ENCODE measurements at places on chromosomes 6 and 20.

- H3K27ac ChIP-seq = no peak overlapping the region
- no peaks in the 10 kb centered on the region for H3K36me3 ChIP-seq
- no peaks in the 10 kb centered on the region for H3K4me1 ChIP-seq
- DNase-seq = no peak
Measured at GRCh38 chr6:147941143-147941542, 401.5 kb upstream of the SASH1 start.

GRCh38 chr6:4345543-4345942 is 210.2 kb upstream of the ECI2 start:
- H3K4me1 ChIP-seq = no peaks in the 10 kb centered on the region
- H3K4me3 ChIP-seq = no peak overlapping the region
- no peaks in the 10 kb centered on the region for H3K36me3 ChIP-seq
- no peaks in the 10 kb centered on the region for H3K27me3 ChIP-seq
- H3K27ac ChIP-seq = no peak overlapping the region

DNA sequence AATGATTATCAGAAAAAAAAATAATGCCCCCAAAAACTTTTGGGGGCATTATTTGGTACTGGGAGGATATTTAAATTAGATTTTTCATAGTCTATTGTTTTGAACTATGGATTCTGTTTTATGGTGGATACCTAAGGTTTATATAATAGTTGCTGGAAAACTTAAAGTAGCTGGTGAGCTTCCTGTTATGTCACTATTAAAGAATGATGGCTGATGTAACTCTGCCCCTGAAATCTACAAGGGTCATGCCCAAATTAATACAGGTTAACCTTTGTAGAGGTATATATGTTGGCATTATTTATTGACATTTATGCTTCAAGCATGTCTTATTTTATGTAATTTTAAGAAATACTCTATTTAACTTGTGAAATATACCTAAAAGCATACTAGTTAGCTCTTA is 25.3 kb upstream of the ERVFRD-1 start:
- no peak overlapping the region for H3K27ac ChIP-seq
- H3K4me1 ChIP-seq = no peaks in the 10 kb centered on the region
- DNase-seq = no peak
- 0 out of 2 replicates have a peak, but pooled peaks cover 7% of the 10 kb centered on the region for H3K36me3 ChIP-seq

DNA sequence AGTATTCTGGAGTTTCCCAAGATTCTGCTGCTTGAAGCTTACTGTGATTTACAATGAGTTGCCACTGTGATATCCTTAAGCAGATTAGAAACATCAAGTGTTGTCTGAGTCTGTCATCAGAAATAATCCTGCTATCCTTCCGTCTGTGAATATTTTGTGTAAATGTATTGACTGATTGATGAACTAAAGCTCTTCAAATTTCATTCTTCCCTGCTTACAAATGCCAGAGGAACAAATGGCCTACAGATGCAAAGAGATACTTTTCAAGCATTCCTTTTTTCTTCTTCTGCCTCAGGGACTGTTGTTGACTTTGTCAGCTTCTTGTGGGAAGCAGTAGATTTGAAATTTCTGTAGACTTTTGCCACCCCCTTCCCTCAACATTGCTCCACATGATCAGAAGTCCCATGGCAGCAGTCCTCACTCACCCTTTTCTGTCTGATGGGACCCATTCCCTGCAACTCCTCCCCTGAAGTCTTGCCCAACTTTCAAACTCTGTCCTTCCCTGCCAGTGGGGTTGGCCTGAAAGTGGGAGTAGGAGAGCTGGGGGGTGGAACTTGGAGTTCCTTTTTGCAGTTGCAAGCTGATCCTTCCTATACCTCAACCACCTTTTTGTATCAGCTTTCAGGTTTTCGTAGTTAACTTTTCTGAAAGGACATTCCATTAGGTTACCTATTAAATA is 38.5 kb upstream of the MLIP start:
- H3K4me1 ChIP-seq = no peaks in the 10 kb centered on the region
- H3K36me3 ChIP-seq = no peaks in the 10 kb centered on the region
- H3K27ac ChIP-seq = no peak overlapping the region
- DNase-seq = no peak
- no peak overlapping the region for H3K4me3 ChIP-seq

DNA sequence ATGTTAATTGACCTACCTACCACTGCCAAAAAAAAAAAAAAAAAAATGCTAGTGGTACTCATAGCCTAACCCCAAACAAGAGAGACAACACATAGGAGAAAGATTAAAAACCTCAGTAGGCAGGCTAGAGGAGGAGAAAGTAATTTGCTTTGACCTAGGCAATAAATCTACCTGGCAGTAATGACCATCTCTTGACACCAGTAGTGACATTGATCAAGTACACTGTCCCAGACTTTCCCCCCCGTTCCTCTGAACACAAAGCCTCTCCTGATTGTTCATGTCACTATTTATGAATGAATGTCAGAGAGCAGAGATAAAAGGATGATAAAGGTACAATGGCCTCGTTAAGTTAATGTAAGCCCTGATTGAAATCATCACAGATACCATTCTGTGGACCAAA is 746.8 kb downstream of the CBLN4 start:
- H3K27ac ChIP-seq = no peak overlapping the region
- H3K4me1 ChIP-seq = no peaks in the 10 kb centered on the region
- no peaks in the 10 kb centered on the region for H3K27me3 ChIP-seq
- no peak for DNase-seq
- no peaks in the 10 kb centered on the region for H3K36me3 ChIP-seq

DNA sequence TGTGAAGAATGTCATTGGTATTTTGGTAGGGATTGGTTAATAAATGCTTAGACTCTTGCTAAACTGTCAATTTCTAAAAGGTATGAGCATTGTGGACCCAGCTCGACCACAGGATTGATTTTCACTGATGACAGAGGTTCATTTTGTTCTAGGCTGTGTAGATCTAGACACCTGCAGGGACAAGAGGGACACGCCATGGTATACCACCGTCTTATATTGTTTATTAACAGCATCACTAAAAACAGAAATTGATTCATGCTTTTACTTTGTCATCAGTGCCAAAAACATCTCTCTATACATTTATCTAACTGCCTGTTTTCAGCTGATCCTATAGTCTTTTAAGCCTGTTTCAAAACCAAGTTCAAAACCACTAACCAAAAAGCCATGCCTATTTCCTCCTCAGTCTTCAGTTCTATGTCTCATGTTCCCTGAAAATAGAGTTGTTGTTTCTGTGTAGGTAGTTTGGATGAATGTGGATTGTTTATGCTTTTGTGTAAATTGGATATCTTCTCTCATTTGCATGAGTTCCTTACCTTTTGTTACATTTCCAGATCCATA is 109.8 kb downstream of the JAG1 start:
- no peaks in the 10 kb centered on the region for H3K27me3 ChIP-seq
- H3K4me3 ChIP-seq = no peak overlapping the region
- no peaks in the 10 kb centered on the region for H3K36me3 ChIP-seq
- DNase-seq = no peak

GRCh38 chr6:148257810-148258209 is 84.8 kb upstream of the SASH1 start:
- no peak overlapping the region for H3K27ac ChIP-seq
- no peak for DNase-seq
- H3K4me3 ChIP-seq = no peak overlapping the region
- no peaks in the 10 kb centered on the region for H3K36me3 ChIP-seq

- H3K27ac ChIP-seq = no peak overlapping the region
- no peaks in the 10 kb centered on the region for H3K27me3 ChIP-seq
- H3K4me3 ChIP-seq = no peak overlapping the region
Measured at GRCh38 chr6:124080483-124080882, 276.8 kb downstream of the NKAIN2 start.

DNA sequence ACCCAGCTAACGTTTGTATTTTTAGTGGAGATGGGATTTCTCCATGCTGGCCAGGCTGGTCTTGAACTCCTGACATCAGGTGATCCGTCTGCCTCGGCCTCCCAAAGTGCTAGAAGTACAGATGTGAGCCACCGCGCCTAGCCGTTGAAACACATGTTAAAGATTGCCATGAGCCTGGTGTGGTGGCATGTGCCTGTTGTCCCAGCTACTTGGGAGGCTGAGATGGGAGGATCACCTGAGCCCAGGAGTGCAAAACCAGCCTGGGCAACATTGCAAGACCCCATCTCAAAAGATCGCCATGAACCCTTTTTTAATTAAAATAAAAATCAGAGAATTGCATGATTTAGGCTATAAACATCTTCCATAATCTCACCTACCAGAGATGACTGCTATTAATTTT is 2.7 kb downstream of the EFCAB8 start:
- no peaks in the 10 kb centered on the region for H3K36me3 ChIP-seq
- no peaks in the 10 kb centered on the region for H3K27me3 ChIP-seq
- no peak for DNase-seq
- H3K27ac ChIP-seq = no peak overlapping the region
- H3K4me3 ChIP-seq = no peak overlapping the region

DNA sequence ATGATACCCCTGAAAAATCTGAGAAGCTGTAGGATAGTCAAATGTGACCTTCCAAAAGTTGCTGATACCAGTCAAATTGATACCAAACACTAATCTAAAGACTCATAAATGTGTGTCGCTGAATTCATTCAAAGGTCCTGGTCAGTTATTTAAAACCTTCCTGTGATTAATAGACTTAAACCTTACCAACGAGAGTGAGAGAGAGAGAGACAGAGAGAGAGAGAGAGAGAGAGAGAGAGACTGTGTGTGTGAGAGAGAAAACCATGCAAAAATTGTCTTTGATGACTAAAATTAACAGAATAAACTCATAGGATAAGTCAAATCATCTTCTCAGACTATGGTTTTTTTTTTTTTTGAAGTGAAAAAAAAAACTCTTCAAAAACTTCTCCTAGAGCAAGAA is 370.9 kb upstream of the HS3ST5 start:
- no peak overlapping the region for H3K27ac ChIP-seq
- DNase-seq = no peak
- H3K27me3 ChIP-seq = no peaks in the 10 kb centered on the region
- no peaks in the 10 kb centered on the region for H3K36me3 ChIP-seq

- no peak for DNase-seq
- H3K4me1 ChIP-seq = no peaks in the 10 kb centered on the region
- no peaks in the 10 kb centered on the region for H3K36me3 ChIP-seq
Measured at GRCh38 chr6:41344876-41345275, 9.5 kb downstream of the NCR2 start.

GRCh38 chr6:138963119-138963518 is 24.9 kb downstream of the REPS1 start:
- H3K27me3 ChIP-seq = no peaks in the 10 kb centered on the region
- no peak overlapping the region for H3K4me3 ChIP-seq
- no peak for DNase-seq

GRCh38 chr6:17415321-17415720 is 21.9 kb downstream of the CAP2 start:
- H3K36me3 ChIP-seq = no peaks in the 10 kb centered on the region
- no peak overlapping the region for H3K4me3 ChIP-seq
- H3K27me3 ChIP-seq = no peaks in the 10 kb centered on the region
- DNase-seq = no peak
- no peak overlapping the region for H3K27ac ChIP-seq

DNA sequence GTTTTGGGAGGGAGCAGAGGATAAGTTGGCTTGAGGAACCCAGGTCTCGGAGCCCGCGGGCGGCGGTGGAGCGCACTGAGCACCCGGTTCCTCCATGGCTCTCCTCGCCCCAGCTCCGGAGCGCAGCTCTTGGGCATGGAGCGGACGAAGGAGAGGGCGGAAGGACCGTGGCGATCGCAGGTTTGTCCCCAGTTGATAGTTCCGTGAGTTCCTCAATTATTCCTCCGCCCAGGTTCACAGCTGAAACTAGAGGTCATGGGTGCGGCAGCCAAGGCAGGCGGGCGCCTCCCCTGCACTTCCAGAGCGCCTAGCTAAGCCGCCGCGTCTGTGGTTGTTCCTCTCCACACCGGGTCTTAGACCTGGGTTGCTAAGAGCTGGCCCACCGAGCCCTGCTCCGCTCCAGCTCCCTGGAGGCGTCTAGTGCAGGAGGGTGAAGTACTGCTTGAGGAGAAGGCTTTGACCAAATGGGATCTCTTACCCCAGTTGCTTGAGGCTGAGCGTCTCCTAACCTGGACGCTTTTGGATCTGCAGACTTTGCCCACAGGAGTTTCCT is at the start of gene HTR1B:
HTR1B (minus strand) TSS at position 184 of the 553 bp plus-strand sequence; CDS start at position 96, 88 bp downstream.
- DNase-seq = no peak
- no peaks in the 10 kb centered on the region for H3K27me3 ChIP-seq
- H3K27ac ChIP-seq = no peak within 1 kb of the TSS
- no peaks in the 10 kb centered on the region for H3K4me1 ChIP-seq
- H3K4me3 ChIP-seq = no peak within 1 kb of the TSS
- H3K36me3 ChIP-seq = no peaks in the 10 kb centered on the region

- no peak for DNase-seq
- no peak overlapping the region for H3K4me3 ChIP-seq
- no peaks in the 10 kb centered on the region for H3K27me3 ChIP-seq
Measured at GRCh38 chr6:7328243-7328642, 15.2 kb upstream of the SSR1 start.

DNA sequence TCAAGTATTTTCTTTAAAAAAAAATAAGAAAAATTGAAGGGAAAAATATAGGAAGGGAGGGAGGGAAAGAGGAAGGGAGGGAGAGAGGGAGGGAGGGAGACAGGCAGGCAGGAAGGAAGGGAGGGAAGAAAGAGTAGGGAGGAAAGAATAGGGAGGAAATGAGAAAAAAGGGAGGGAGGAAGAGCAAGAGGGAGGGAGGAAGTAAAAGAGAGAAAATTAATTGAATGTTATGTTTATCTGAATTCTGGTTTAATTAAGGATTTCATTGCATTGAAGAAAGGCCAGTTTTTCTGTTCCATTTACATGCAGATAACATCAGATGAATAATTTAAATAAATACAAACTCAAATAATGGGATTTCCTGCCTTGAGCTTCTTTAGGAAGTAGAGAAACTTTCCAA is 47.8 kb downstream of the TENT5A start:
- H3K36me3 ChIP-seq = no peaks in the 10 kb centered on the region
- H3K4me3 ChIP-seq = no peak overlapping the region
- no peaks in the 10 kb centered on the region for H3K27me3 ChIP-seq
- H3K27ac ChIP-seq = no peak overlapping the region
- H3K4me1 ChIP-seq = no peaks in the 10 kb centered on the region

GRCh38 chr6:27791182-27791943 is 120.8 kb downstream of the OR2B2 start:
- H3K36me3 ChIP-seq = no peaks in the 10 kb centered on the region
- no peak for DNase-seq
- no peak overlapping the region for H3K27ac ChIP-seq
- H3K4me3 ChIP-seq = peak overlapping the region; percentile 72
- peaks cover 26% of the 10 kb centered on the region for H3K4me1 ChIP-seq

- no peak for DNase-seq
- H3K27me3 ChIP-seq = no peaks in the 10 kb centered on the region
- no peaks in the 10 kb centered on the region for H3K36me3 ChIP-seq
- H3K4me3 ChIP-seq = no peak overlapping the region
Measured at GRCh38 chr20:19740512-19740911, 17.5 kb upstream of the RIN2 start.
